Stimulated activated CD4-positive, alpha-beta T cell treated with anti-CD3 and anti-CD28 coated beads, Interleukin-2, amount 100 ng/mL, for 48 hours (primary cell): ENCODE measurements at places on chromosomes 6 and 20.

GRCh38 chr6:55704421-55704820 is 125.4 kb upstream of the HMGCLL1 start:
- DNase-seq, result no peak

GRCh38 chr6:30688569-30688968 is 2.1 kb upstream of the PPP1R18 start:
- DNase-seq, result no peak

DNA sequence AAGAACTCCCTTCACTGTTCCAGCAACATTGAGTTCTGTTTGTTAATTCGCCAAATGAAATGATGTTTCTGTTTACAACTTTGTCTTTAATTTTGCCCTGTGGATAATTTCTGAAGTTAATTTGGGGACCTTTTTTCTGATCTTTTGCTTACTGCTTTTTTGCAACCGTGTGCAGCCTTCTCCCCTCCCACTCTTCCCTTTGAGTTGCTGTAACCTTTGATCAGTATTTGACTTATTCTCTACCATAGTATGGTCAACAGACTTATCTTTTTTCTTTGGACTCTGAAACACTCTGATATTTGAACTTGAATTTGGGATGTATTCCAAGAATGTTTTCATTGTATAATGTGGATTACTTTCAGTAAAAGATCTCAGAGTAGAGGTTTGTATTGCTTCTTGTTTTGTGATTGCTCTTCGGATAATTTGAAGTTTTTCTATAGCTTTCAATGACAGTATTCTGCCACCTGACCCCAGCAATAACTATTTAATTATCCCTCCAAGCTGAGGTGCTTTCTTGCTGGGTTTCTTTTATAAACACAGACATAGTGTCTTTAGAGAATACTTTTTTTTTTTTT is 46.2 kb downstream of the LRRN4 start:
- no peak for DNase-seq

DNA sequence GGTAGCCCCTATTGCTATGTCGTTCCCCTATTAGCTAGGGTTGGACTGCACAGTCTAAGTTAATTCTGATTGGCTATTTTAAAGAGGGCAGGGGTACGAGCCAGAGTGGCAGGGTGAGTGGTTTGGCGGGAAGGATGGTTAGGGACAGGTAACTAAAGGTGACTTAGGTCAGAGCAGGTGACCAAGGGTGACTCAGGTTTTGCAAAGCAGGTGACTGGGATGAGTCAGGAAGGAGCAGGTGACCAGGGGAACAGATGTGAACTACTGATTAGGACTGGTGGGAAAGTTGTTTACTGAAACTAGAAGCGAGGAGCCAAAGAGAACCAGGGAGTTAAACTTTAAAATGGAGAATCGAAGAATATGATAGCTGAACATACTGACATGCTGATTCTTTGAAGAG is 295.2 kb downstream of the GJA1 start:
- DNase-seq, result no peak

GRCh38 chr6:46876126-46876525 is 45.6 kb downstream of the ADGRF5 start:
- no peak for DNase-seq

- no peak for DNase-seq
Measured at GRCh38 chr6:46719099-46719498, 16.1 kb downstream of the PLA2G7 start.

DNA sequence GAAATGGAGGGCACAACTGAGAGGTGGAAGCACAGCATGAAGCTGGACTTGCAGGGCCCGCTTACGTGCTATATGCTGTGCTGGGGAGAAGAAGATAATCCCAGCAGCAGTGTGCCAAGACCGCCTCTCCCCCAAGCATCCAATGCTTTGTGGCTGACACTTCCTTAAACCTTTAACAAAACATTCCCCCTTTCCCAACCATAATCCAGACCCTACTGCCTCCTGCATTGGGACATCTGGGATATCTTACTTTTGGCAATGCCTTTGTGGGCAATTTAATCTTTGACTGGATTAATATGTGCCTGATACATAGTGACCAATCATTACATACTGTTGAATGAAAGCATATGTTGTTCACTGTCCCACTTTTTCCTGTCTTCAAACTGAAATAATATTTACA is 3.1 kb upstream of the TENT5A start:
- DNase-seq, result no peak

DNA sequence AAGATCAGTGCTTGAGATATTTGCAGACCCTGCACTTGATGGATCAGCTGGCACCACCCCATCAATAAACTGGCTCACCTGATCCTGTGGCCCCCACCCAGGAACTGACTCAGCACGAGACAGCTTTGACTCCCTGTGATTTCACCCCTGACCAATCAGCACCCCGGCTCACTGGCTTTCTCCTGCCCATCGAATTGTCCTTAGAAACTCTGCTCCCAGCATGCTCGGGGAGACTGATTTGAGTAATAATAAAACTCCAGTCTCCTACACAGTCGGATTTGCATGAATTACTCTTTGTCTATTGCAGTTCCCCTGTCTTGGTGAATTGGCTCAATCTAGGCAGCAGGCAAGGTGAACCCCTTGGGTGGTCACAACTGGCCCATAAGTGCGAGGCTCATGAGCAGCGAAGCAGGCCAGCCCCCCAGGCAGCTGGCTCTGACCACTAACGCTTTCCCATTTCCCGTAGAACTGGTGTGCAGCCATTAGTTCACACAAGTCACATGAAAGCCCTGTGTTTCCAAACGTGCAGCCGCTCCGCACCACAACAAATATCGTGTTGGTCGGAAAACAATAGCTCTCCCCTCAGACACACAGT is 79.6 kb downstream of the RSPH3 start:
- DNase-seq, result no peak

GRCh38 chr20:51050531-51051075 is 27.7 kb upstream of the KCNG1 start:
- DNase-seq, result no peak

GRCh38 chr6:123276546-123276980 is 280.5 kb downstream of the CLVS2 start:
- DNase-seq, result no peak

DNA sequence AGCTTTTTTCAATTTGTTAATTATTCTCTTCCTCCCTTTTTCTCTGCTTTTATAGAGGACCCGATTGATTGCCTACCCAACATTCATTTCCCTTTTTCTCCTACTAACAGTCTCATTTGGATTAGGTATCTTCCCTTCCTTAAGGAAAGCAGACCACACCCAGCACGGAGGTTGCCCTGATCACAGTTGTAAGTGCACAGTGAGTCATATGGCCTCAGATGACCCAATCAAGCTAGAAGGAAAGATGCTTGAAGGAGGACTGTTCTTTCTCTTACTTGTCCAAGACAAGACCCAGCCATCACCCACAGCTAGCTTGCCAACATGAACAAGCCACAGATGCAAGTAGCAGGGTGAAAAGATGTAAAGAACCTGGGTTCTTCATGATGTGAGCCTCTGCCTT is 518.6 kb downstream of the PKHD1 start:
- no peak for DNase-seq

- DNase-seq, result no peak
Measured at GRCh38 chr6:2918936-2919335, 15.8 kb upstream of the SERPINB9 start.

DNA sequence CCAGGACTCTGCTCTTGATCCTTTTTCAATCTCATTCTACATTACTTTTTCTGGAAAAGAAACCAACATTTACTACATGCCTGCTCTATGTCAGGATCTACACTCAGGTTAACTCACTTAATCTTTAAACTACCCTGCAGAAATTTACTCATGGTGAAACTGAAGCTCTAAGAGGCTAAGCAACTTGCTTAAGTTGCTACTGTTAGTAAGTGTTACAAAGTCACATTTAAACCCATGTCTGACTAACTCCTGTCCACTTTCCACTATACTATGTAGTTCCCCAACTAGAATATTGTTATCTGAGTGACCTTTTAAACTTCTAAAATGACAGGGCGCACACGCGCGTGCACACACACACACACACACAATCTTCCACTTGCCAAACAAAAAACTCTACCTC is 5.0 kb downstream of the CEP162 start:
- no peak for DNase-seq

GRCh38 chr20:49482621-49483017 is at the start of gene KCNB1:
KCNB1 (minus strand) TSS chr20:49482668; CDS start chr20:49482480, 188 bp downstream.
- DNase-seq, result peak; percentile 41

DNA sequence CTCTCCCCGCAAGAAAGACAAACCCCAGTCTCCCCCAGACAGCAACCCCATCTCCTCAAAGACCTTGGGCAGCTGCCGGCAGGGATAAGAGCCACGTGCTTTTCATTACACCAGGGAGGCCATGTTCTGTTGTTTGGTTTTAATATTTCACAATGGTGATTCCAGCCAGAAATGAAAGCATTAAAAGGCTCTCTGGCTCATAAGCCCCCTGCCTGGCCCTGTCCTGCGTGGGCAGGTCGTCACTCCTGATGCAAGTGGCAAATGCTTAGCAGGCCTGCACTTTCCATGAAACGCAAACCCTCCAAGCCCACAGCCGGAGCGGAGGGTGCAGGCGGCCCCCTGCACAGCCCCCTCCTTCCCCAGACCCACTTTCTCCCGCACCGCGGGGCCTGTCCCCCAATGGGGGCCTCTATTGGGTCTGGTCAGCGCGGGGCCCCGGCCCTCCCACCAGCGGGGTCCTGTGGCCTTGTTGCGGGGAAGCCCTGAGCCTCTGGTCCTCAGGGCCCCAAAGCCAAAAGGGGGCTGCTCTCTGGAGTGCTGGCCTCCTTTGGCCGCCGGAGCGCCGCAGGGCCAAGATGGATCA is 77.2 kb downstream of the TMEM242 start:
- DNase-seq, result no peak

DNA sequence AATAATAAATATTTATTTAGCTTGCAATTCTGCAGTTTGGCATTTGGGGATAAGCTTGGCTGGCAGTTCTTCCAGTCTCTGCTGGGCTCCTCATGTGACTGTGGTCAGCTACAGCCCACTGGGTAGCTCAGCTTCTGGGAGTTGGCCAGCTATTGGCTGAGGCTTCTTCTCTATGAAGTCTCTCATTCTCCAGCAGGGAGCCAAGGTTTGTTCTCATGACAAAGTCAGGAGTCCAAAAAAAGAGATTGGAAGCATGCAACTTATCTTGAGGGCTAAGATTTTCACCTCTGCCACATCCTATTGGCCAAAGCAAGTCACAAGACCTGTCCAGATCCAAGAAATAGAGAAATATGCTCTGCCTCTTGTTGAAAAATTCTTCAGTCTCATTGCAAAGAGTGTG is 94.6 kb downstream of the SNAP25 start:
- DNase-seq, result no peak

DNA sequence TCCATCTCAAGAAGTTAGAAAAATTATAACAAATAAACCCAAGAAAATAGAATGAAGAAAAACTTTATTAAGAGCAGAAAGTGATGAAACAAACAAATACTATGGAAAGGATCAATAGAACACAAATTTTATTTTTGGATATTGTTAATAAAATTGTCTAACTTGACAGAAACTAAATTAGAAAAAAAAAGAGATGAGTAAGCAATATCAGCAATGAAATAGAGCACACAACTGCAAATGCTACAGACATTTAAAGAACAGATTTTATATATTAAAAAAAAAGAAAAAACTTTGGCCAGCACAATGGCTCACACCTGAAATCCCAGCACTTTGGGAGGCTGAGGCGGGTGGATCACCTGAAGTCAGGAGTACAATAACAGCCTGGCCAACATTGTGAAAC is 628.0 kb downstream of the EPHA7 start:
- no peak for DNase-seq

DNA sequence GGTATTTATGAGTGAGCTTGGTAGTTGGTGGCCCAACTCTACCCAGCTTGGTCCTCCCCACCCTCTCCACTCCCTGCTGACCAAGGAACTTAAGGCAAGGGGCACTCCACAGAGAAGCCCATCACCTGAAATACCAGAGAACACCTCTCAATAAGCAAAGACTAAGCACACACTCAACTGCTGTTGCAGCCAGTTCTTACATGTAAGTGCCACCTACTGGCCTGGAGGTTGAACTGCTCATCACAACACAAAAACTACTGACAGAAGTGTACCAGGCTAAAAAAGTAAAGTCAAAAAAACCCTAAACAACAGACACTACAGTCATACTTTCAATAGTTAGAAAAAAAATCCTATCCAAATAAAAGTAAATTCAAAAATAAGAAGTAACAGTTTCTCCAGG is 146.2 kb downstream of the FAM83B start:
- DNase-seq, result no peak

- no peak for DNase-seq
Measured at GRCh38 chr20:24870881-24871280, 78.2 kb upstream of the CST7 start.

GRCh38 chr6:149335924-149336608 is 18.6 kb downstream of the TAB2 start:
- DNase-seq, result peak; percentile 41

DNA sequence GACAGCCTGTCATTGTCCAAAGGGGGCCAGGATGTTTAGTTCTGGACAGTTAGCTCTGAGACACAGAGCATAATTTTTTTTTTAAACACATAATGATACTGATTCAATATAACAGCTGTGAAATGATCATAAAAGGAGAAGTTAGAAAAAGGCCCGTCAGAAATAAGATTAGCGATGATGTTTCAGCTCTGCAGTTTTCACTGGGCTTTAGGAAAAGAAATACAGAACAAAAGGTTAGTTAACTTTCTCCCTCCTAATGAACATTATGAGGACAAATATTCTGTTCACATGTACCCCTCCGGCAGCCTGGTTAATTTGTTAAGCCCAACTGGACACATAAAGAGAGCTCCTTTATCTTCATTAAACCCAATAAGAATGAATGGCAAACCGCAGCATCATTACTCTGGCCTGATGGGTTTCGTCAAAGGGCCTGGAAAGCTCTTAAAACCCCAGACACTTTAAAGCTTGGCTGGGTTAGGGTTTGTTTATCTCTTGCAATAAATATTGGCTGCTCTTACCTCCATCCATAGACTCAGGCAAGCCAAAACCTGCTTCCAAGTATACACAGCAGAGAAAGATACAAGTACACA is 394.6 kb downstream of the KIF16B start:
- DNase-seq, result no peak

DNA sequence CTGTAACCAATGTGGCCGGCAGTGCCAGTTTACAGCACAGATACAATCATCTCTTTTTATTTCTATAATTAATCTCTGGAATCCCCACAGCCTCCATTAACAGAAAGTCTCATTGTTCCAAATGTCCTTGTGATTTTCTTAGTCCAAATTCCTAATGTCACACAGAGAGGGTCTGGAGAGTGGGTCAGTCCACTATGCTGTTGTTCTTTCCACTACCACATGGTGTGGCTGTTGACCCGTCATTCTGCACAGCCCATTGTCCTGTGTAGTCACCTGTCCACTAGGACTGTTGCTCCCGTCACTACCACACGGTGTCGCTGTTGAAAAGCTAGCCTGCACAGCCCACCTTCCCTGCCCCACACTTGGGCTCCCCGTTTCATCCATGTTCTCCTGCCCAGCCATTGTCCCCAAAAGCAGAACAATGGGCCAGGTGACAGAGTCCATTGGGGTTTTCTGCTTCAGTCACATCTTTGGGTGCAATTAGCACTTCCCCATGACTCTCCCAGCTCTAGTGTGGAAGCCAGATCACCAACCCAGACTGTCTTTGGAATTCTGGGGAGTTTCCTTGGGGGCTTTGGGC is 8.6 kb upstream of the LBP start:
- peak; percentile 36 for DNase-seq

GRCh38 chr6:118908441-118908840 is 14.5 kb downstream of the ASF1A start:
- DNase-seq, result no peak

- DNase-seq, result no peak
Measured at GRCh38 chr6:3331971-3332370, 73.2 kb downstream of the PSMG4 start.

GRCh38 chr6:143262859-143263258 is 187.6 kb downstream of the ADAT2 start:
- DNase-seq, result no peak

- no peak for DNase-seq
Measured at GRCh38 chr6:125953502-125953875, 3.1 kb upstream of the HINT3 start.
